ENCODE measurements at places on chromosomes 13 and 19.
A peak's percentile ranks its signal among the peaks of the same experiment; 100 is the strongest.

GRCh38 chr19:56643460-56643955 lies 549 bp downstream of the SMIM17 start:
- no peak for DNase-seq

DNA sequence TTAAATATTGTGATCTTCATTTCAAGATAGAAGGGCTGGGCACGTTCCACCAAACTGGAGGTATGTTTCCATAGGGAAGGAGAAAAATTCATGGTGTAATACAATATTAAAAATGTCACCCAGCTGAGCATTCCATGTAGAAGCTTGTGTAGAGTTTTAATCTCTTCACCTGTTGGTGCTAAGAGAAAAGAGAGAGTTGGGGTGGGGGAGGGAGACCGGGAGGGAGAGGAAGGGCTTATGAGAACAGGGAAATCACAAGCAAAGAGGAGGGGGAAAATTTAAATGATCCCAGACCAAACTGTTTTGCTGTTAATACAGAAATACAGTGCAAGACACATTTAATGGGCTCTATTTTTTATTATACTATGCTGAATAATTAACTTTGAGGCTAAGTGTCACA lies 345.8 kb downstream of the ZNF536 start:
- no peak for DNase-seq

GRCh38 chr19:43524922-43525835 lies 1.8 kb downstream of the ETHE1 start:
- peak; percentile 80 for DNase-seq

- DNase-seq, result no peak
These were observed 31.7 kb downstream of the BRD4 start for GRCh38 chr19:15300533-15301197.

DNA sequence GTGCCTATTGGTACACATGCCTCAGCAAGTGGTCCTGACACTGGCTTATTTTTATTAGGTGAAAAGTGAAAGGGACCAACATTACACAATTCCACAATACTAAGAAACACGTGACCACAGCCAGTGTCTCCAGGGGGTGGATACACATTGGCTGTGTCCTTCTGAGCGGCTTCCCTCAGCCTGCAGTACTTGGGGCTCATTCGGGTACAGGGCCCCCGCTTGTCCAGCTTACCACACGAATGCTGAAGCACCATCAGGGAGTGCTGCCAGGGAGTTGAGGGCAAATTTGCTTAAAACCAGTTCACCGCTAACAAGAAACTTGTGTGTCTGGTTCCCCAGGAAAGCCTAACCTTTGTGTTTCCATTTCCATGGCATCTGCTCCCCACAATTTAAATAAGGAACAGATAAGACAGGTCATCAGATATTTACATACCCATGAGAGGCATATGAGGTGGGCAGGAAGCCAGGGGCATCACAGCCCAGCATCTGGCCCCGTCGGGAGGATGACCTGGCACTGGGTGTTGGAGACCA lies 23.3 kb downstream of the PBX4 start:
- no peak for DNase-seq

- peak; percentile 9 for DNase-seq
These were observed 119.2 kb upstream of the SPACA7 start for GRCh38 chr13:112256716-112257494.

DNA sequence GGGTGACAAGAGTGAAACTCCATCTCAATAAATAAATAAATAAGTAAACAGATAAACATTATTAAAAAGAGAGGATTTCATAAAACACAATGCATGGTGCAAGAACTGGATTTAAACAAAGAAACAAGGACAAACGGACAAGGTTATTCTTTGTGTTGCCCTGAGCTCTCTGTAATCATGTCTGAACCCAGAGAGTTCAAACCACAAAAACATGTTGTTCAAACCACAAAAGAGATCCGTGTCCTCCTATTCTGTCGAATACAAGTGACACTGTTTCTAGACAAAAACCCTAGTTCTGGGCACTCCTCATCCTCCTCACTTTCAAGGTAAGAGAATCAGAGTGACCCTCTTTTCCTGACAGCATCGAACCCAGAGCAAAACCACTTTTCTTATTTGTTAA lies 4.6 kb upstream of the TPRX2 start:
- no peak for DNase-seq

DNA sequence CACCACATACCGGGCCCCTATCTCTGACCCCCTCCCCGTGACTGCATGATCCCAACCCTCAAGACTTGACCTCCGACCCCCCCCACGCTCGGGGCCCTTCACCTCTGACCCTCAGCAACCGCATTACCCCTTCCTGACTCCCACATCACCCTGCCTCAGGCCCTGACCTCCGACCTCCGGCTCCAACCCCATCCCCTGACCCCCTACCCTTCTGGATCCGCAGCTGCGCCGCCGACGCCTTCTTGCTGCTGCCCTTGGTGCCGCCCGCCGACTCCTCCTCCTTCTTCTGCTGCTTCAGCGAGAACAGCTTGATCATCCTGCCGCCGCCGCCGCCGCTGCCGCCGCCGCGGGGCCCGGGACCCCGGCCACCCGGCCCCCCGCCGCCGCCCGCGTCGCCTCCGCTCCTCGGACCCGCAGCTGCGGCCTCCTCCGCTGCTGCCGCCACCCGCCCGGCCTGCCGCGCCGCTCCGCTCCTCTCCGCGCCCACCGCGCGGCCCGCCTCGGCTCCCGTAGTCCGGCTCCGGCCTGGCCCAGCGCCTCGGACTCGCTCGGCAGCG lies at the start of gene UBE2M:
Gene UBE2M (minus strand): TSS at position 546 of the 557 bp plus-strand sequence. CDS start 230 bp downstream, at position 316.
- DNase-seq, result no peak

- peak; percentile 83 for DNase-seq
These were observed 5.7 kb downstream of the JAK3 start for GRCh38 chr19:17841810-17842662.

- no peak for DNase-seq
These were observed 4.7 kb downstream of the SBNO2 start for GRCh38 chr19:1169411-1169791.

DNA sequence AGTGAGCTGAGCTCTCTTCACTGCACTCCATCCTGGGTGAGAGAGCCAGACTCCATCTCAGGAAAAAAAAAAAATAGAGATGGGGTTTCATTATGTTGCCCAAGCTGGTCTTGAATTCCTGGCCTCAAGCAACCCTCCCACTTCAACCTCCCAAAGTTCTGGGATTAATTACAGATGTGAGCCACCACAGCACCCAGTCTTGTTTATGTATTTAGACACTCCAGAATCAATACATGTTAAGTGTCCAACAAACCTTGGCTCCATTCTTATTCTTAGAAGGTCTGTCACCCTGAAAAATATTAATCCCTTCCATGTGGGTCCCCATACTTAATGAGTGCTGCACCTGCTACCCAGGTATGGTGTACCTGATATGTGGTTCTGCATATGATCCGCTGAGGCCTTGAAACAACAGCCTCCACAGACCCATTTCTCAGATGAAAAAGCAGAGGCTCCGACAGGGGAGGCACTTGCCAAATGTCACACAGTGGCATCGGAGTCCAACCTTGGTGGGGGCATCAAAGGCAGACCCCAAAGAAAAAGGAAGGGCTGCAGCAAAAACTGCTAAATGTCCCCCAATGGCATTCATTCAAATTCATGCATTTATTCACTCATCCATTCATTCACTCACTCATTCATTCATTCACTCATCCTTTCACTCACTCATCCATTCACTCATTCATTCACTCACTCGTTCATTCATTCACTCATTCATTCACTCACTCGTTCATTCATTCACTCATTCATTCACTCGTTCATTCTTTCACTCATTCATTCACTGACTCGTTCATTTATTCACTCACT lies 16.7 kb downstream of the TICAM1 start:
- no peak for DNase-seq

DNA sequence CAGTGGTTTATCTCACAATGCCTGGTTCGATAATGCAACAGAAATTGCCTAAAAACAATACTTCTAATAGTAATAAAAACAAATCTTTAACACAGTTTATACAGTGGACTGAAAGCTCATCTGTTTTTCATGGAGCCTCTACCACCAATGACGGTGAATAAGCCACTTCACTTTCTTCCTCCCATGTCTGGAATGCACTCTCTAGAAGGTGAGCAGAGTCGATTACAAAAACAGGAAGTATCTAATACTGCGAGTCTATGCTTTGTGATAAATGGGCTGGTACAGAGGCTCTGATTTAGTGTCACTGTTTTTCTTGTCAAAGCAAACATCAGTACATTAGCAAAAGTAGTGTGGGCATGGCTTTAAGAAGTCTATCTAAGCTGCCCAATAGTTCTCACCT lies 1348.6 kb upstream of the SLC10A2 start:
- no peak for DNase-seq

DNA sequence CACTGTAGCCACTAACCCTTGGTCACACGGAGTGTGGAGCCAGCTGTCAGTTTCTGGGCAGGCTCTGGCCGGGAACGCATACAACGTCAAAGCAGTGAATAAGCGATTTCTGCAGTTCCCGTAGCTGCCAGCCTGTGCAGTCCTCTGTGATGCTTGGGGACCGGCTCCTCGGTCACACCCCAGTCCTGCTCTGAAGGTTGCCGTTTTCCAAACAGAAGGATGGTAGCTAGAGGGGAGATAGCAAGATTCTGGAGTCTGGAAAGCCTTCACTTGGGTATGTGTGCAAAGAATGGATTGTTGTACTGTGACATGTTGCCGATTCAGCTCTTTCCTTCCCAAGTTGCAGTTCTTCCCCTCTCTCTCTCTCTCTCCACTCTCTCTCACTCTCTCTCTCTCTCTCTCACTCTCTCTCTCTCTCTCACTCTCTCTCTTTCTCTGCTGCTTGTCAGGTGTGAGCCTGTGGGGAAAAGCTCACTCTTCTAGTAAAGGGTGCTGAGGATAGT lies 38.7 kb upstream of the C1QTNF9 start:
- DNase-seq, result peak; percentile 74

GRCh38 chr13:66492479-66492878 lies 737.7 kb downstream of the PCDH9 start:
- no peak for DNase-seq

GRCh38 chr13:86838411-86839120 lies 832.6 kb upstream of the SLITRK5 start:
- no peak for DNase-seq

- DNase-seq, result no peak
These were observed 572 bp downstream of the UGGT2 start for GRCh38 chr13:96052656-96053002.

GRCh38 chr13:44786756-44787155 lies 202.5 kb downstream of the NUFIP1 start:
- DNase-seq, result no peak

GRCh38 chr13:36251017-36251416 lies 36.7 kb upstream of the SOHLH2 start:
- no peak for DNase-seq

DNA sequence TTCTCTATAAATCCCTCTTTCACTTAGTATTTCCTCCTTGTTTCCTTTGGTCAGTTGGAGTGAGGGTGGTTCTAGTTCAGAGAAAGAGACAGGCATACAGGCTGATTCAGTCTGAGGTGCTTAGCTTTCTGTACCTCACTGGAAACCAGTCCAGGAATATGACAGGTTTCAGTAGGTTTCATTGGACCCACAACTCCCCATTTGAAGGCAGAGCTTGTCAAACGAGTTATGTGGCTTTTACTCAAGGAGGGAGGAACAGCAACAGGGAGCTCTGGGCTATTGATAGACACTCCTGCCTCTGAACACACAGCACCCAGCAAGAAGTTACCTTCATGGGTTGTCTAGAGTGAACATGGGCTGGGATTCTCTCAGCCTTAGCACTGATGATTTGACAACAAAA lies 14.5 kb downstream of the ACTN4 start:
- DNase-seq, result no peak

DNA sequence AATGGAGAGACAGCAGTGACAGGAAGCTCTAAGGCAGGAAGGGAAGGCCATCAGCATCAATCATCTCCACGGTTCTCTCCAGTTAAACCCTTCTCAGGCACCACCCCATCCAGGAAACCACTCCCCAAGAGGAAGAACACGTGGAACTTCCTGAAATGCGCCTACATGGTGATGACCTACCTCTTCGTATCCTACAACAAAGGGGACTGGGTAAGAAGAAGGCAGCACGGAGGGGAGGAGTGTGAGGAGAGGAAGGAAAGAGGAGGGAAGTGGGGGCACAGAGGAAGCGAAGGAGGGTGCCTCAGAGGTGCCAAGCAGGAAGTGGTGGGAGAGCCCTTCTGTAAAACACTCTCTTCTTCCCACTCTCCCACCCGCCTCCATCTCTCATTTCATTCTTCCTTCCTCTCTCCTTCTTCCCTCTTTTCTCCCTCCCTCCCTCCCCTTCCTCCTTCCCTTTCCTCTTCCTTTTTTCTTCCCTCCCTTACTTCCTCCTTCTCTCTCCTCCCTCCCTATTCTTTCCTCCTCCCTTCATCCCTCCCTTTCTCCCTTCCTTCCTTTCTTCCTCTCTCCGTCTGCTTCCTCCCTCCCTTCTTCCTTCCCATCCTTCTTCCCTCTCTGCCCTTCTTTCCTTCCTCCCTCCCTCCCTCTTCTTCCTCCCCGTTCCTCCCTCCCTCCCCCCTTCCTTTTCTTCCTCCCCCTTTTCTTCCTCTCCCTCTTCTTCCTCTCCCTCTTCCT lies 12.6 kb downstream of the ZSCAN5A start:
- peak; percentile 55 for DNase-seq

DNA sequence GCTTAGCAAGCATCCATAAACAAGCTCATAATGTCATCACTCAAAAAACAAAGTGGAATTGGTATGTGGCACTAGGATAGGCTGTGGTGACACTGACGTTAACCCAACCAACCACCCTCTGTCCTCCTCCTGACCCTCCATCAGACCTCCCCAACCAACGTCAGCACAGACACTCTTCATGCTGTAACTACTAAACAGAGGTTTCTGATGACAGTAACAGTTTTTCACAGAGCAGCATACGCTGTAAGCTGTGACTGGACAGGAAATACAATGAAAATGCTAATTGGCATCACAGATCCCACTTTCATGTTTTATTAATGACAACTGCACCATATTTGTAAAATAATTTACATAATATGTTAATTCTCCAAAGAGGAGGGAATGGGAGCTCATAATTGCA lies 238.0 kb downstream of the IRS2 start:
- DNase-seq, result no peak

- no peak for DNase-seq
These were observed 7.7 kb downstream of the DOCK6 start for GRCh38 chr19:11254666-11255065.

DNA sequence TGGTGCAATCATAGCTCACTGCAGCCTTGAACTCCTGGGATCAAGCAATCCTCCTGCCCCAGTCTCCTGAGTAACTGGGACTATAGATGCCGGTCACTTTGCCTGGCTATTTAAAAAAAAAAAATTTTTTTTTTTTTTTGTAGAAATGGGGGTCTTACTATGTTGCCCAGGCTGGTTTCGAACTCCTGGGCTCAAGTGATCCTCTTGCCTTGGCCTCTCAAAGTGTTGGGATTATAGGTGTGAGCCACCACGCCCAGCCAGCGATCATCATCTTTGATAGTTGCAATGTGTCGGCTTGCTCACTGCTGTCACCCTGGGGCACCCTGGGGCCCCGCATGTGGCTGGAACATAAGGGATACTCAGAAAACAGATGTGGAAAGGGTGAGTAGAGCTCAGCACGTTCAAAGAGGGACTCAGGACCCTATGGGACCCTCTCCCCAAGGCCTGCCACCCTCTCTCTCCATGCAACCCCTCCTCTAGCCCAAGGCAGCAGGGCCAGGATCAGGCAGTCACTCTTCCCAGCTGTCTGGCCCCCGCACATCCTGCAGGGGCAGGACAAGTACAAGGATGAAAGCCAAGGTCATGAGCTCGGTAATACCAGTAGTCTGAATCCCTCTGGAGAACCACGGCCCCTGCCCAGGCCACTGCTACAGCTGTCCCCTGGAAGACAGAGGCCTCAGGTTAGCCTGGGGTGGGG lies 6.5 kb upstream of the CCL25 start:
- DNase-seq, result no peak
